Right ventricle myocardium superior (tissue), 1 donor: ENCODE measurements at places on chromosomes 4 and X. TPM values are rescaled to one million over a fixed set of nuclear protein-coding genes. Genes with fewer than 3 reads are reported as not detected.

PDLIM3 gene
- total RNA-seq, result 208 TPM

DNA sequence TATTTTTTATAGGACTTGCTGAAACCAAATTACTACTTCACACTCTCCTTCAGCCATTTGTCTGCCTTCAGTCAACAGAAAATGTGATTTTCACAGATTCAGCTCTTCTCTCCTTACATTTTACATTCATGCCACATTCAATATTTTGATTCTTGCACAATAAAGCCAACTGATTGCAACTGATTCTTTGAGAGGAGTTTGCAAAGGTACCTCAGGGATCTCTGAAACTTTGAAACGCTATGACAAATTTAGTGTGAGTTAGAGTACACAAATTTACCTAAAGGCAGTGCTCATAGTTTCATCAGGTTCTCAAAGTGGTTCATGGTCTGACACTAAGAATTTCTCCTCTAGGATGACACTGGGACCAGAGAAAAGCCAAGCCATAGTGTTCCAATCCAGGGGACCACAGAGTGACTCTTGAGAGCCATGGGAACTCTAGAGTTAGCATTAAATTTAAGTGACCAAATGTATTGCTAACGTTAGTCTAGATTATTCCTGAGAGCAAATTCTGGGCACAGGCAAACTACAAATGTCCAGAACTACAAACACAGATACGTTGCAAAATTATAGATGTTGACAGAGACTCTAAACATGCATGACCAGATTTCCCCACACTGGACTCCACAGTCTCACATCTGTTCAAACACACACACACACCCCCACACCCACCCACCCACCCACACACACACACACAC lies 9.0 kb downstream of the CSN3 start:
- no peak for DNase-seq

- no peak for DNase-seq
These were observed 76.8 kb upstream of the GC start for GRCh38 chr4:71860643-71861042.

DNA sequence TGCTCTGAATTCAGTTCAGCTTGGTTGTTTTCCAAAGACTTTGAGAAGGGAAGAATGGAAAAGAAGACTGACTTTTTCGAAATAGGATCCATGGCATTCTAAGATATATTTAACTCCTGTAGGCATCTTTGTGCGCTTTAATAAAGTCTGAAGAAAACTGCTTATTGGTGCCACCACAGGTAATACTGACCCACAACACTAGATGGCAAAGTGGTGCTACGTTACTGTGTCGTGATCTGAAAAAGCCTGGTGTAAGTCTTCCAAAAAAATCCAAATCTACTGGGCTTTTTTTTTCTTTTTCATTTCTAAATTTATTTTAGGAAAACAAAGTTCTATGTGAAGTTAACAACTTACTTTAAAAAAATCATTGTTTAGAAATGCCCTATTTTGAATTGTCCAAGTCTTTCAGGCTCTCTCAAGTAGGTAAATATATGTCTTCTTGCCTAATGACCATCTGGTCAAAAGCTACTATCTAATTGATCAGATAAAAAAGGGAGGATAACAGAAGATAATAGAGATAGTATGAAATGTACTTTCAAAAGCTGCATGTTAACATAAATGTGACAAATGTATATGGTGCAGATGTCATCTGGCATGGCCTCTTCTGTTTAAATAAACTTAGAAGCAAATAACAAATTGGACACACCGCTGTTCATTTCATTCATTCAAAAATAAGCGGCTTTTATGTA lies 47.0 kb upstream of the MID1IP1 start:
- DNase-seq, result no peak

GRCh38 chr4:137253949-137254348 lies 278.3 kb downstream of the PCDH18 start:
- no peak for DNase-seq

TXK gene
- 0.43 TPM for total RNA-seq

- DNase-seq, result no peak
These were observed 178.6 kb downstream of the ADAMTS3 start for GRCh38 chr4:72390409-72390808.

GRCh38 chrX:49915361-49916222 lies 6.8 kb upstream of the CLCN5 start:
- no peak for DNase-seq

GRCh38 chrX:68749426-68749825 lies 79.4 kb upstream of the EFNB1 start:
- DNase-seq, result no peak

- no peak for DNase-seq
These were observed 14.7 kb downstream of the GRPR start for GRCh38 chrX:16138108-16138427.

DNA sequence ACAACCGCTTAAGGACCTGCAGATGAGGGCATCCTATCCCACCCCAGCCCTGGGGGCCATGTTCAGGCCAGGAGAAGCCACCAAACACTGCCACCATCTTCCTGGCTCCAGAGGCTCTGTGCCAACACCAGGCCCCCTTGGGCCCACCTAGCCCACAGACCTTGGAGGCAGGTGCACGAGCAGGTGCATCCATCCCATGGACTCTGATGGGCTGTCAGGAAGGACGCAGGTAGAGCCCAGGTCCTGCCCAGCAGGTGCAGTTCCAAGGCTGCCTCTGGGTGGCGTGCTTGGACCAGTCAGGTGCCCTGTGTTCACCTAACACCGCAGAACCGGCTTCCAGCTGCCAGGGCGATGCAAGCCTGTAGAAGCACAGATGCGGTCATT lies 22.8 kb upstream of the PDE6B start:
- DNase-seq, result no peak

CLTRN gene
- 0.94 TPM for total RNA-seq

CXCL1 gene
- 0.81 TPM for total RNA-seq

P2RY4 gene
- not detected for total RNA-seq

DCAF8L2 gene
- not detected for total RNA-seq

DNA sequence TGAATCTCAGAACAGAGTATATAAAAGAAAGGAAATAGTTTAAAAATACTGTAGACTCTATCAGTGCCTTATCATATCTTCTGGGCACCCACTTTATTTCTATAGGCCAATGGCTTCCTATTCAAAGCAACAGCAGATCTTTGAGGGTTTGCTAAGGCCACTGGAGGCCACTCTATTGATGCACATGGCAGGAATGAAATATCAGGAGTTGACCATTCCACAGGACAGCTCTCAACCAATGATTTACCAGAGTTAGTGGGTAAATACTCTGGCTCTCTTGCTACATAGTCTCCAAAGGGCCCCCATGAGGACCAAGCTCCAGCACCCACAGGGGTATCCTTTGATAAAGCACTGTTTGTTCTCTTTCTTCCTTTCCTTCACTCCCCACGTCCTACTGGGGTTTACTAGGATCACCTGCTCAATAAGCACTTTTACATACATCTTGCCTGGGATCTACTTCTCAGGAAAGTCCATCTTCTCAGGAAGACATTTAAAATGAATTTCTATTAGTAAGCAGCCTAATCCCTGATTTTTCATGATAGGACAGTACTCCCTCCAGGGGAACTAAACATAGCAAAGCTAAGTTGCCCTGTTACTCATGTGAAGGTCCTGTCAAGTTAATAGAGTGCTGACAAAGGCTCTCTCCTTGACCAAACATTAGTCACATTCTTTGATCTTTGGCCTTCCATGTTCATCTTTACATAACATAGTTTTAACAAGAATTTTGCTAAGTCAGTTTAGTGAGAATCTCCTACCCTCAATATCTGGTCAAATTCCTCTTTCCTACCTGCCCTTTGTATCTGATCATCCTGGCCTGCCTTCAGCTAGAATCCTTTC lies 459.7 kb downstream of the GRXCR1 start:
- DNase-seq, result no peak

- DNase-seq, result no peak
These were observed 102.8 kb downstream of the RTL5 start for GRCh38 chrX:72028701-72029470.

FAM241A gene
- total RNA-seq, result 7.4 TPM

GRCh38 chr4:83083925-83084475 lies 30.5 kb downstream of the PLAC8 start:
- DNase-seq, result no peak

- no peak for DNase-seq
These were observed 611.8 kb downstream of the SPOCK3 start for GRCh38 chr4:166622425-166622977.

ANXA10 gene
- not detected for total RNA-seq
